ENCODE measurements at places on chromosomes 12 and 14.

DNA sequence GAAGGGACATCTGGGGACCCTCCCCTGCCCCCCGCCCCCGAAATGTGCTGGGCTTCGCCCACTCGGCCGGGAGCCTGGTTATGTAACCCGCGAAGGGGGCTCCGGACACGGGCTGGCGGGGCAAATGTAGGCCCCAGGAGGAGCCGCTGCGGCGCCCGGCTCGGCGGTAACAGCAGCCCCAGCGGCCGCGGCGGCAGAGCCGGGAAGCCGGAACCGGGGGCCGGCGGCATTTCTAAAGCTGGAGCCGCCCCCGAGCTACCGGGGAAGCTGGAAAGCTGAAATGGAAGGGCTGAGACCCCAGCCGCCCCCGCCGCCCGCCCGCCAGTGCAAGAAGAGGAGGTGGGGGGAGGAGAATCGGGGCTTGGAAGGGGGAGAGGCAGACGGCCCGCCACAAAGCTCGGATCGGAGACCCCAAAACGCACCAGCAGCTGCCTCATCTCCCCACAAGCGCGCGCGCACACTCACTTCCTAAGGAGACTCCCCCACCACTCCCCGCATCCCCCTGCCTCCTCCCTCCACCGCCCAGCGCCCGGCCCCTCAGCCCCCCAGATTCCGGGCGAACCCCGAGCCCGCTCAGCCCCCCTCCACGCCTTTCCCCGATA lies 1.5 kb downstream of the KDM2B start:
- no peak for DNase-seq

DNA sequence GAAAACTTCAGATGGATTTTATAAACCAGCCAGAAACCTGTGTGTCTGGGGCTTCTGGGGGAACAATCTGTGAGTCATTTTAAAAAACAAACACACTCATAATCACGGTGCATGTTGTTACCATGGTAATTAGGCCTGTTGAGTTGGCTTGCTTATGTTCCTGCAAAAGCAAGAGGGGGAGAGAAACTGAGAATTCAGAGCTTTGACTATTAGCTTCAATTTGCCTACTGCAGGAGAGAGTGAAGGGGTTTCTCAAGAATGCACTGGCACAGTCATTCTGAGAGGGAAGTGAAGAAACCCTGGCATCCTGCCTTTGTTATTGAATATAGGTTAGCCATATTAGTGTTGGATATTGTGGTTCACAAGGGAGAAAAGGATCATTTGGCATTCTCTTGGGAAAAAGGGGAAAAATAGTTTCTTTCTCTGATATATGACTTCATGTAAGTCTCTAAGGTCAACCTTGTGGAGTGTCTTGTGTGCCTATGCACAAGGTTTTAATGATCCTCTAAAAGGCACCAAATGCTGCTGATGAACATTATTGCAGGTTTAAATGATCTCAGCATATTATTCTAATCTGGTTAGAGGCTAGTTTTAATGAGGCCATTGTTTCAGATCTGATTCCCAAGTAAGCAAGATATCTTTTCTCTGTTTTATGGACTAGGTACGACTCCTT lies 12.9 kb downstream of the GNG2 start:
- DNase-seq: peak; percentile 97

DNA sequence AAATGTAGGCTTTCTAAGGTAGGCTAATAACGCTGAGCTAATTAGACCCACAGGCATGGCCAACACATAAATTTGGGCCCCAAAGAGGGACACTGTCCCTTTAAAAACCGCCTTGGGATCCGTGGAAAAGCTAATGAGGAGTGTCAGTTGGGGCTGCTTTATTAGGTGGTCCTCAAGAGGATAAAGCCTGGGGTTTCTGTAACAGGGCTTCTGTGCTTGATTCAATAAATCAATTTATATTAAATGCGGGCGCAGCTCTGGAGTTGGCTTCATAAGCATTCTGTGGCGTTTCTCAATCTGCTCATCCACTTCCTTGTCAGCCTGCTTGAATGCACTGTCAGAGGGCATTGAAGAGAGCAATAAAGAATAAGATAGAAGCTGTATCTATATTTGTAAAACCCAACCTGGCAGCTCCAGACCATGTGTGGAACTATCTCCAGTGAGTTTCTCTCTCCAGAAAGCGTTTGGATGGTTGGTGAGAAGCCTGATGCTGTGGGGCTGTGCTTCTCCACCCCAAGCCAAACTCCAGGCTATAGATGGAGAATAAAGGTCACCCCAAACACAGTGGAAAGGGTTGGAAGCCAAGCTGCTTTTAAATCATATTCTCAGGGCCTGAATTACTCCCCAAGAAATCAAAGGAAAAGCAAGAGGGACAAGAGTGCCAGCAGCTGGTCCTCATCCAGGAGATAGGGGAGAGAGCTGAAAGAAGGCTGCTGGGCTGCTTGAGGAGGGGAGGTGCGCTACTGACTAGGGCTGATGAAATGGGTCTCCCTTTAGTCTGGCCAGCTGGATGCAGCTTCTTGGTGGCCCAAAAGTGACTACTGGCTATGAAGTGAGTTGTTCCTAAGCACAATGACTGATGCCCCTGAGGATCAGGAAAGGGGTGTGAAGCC lies 222.0 kb downstream of the PPM1H start:
- no peak for DNase-seq

DNA sequence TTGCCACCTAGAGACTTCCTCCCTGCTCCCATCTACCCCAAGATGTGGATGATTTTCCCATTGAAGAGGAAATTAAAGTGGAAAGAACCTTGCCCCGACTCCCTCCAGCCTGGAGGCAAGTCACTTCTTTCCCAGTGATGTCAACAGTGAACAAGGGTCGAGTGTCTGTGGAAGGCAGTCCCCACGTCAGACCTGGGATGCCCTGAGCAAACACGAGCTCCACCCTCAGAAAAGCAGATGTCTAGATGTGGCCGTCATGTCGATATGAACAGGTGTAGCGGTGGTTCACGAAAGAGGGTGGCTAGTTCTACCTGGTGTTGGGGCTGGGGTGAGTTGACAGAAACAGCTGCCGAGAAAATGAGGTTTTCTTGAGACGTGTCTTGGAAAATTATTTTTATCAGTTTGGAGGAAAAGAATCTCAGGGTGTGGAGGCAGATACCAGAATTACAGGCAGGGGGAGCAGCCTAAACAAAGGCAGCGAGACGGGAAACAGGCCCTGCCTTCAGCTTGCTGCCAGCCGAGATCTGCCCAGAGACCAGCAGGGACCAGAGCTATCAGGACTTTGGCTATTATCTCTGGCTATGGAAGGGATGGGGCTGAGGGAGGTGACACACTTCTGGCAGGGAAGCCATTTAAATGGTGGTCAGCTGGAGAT lies 25.9 kb downstream of the SYNDIG1L start:
- no peak for DNase-seq

DNA sequence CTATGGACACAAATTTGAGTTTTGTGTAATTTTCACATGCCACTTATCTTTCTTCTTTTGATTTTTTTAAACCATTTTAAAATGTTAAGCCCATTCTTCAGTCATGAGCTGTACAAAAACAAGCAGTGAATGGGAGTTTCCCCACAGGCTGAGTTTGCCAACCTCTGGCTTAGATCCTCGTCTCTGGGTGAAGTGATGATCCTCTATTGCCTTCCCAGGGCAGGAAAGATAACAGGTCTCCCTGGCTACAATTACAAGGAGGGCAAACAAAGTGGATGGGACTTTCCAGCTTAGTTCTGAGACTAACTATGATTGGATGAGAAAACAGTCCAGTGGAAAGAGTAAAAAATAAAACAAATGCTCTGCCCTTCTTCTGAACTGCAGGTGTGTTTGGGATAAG lies 203.7 kb downstream of the SPTSSA start:
- DNase-seq: no peak

GRCh38 chr12:91316161-91316906 lies 133.7 kb upstream of the DCN start:
- no peak for DNase-seq

DNA sequence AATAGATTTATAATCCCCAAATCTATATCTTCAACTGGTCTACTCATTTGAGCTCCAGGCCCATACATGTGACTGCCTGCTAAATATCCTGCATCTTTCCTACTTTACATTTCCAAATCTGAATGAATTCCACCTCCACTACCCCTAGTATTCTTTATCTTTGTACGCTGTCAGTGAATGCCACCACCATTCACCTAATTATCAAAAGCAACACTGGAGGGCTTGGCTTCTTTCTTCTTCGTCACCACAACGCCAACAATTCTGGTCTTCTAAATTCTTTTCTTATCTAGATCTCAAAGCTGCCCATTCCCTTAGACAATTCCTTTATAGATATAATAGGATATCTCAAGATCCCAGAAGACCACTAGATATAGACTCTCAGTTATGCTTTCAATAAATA lies 47.1 kb upstream of the ADAMTS20 start:
- DNase-seq: no peak

DNA sequence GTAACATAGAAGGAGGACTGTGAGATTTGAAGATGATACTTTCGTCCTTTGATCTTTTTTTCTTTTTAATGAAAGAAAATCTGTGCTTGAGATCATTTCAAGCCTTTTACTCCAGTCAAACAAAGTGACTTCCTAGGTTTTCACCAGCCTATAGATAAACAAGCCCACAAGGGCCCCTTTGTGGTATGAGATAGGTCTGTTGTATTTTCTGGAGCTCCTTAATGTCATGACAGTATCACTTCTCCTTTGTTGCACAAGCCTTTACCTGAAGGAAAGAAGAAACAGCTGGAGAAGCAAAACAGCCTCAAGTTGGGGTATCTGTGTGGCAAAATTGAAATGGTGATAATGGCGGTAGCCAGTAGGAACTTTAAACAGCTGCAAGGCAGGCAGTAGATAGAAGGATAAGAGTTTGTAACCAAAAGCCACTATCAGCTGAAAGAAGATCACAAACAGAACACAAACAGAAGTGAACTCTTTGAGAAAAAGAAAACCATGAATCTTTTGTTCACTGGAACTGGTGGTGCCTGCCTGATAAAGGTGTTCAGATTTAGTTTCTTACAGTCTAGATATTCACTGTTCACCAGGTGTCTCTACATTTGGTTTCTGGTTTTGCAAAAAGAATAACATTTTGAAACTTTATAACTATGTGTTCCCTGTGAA lies 96.8 kb downstream of the LGR5 start:
- no peak for DNase-seq

DNA sequence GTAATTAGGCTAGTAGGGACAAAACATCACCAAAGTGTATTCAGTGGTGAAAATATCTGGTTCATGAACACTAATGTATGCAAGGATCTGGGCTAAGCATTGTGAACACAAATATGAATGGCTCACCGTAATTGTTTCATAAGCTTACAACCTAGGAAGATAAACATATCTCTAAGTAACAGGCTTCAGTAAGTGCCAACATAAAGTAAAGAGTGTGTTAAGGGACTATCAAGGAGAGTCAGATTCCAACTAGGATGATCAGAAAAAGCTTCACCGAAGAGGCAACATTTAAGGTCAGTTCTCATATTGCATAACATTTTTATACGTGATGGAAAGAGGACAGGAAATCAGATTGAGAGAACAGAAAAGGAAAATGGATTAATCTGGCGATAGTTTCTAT lies 29.4 kb downstream of the ABCC9 start:
- DNase-seq: no peak

DNA sequence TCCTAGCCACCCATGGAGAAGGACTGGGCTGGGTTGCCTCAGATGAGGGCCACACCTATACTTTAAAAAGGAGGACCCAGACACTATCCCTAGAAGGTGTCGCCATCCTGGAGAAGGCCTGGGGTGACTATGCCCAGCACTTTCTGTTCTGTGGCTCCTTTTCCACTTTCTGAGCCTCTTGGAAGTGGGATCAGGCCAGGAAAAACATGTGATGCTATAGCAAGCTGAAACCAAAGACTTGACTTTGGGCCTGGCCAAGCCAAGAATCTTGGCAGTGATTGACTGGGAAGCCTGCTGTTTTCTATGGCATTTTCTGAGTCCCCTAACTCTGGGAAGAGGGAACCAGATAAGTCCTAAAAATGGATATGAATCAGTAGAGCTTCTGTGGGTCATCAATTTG lies 332.3 kb downstream of the ZFP36L1 start:
- no peak for DNase-seq

DNA sequence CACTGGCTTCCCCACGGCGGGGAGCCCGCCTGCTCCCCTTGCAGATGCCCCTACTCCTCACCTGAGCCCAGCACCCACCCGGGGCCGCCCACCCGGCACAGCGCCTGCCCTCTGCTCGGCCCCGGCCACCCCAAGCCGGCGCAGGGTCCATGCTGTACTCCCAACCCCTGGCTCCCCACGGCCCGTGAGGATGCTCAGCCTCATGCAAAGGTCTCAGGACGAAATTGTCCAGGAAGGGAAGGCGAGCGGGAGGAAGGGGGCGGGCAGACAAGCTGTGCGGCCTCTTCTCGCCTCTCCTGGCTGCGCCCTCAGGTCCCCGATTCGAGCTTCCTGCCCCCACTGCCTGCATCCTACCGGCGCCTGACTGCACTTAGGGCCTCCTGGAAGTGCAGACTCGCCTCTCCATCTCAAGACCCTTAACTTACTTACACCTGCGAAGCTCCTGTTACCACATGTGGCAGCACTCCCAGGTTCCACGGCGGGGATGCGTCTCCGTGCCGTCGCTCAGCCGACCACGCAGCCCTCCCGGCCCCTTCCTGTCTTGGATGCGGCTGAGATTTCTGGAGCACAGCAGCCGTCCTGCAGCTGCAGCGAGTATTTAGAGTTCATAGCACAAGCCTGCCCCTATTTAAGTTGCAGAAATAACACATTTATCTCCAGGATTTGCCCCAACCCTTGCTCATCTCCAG lies 18.0 kb downstream of the LRCOL1 start:
- DNase-seq: no peak

DNA sequence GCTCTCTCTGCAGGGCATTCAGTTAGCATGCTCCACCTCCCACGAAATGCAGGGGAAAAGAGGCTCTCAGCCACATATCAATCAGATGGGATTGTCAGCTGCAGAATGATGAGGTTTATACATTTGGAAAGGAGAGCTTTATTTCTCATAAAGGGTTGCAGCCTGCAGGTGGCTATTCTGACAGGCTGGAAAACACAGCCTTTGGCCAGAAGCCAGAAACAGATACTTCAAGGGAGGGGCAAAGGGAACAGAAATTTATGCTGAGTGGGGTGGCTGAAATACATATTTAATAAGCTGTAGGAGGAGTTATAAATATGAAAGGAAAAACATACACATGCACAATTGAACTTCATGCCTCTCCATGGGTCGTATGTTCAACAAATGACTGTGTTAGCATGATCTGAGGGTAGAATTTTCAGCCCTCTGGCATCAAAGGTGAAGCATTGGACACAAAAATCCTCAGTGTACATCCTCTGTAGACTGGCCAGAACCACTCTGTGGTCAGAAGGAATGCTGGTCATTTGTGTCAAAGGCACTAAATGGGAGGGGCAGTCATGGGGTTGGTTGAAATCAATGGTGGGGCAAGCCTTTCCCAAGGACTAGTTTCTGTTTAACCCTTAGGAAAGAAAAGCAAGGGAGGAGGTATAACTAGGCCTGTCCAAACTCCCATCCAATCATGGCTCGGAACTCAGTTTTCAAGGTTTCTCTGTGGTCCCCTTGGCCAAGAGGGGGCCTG lies 62.4 kb downstream of the TMX1 start:
- DNase-seq: no peak

GRCh38 chr12:108514468-108514972 lies 557 bp upstream of the FICD start:
- no peak for DNase-seq
